ENCODE measurements at places on chromosomes 5 and 9.

- DNase-seq: no peak
Measured at GRCh38 chr9:22622815-22623214, 176.2 kb downstream of the DMRTA1 start.

DNA sequence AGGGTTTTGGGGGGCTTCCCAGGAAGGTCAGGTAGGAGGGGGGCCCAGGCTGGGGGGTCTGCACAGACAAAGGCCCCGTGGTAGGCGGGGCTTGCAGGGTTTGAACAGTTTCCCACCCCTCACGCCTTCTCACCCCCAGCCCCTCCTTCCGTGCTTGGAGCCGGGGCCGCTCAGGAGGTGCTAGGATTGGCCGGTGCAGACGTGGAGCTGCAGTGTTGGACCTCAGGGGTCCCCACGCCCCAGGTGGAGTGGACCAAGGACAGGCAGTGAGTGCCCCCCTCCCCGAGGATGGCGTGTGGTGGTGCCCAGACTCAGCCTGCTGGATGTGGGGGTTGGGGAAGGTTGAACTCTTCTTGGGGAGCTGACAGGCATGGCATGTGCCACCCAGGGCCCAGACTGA, 83.8 kb downstream of the HMCN2 start:
- no peak for DNase-seq

DNA sequence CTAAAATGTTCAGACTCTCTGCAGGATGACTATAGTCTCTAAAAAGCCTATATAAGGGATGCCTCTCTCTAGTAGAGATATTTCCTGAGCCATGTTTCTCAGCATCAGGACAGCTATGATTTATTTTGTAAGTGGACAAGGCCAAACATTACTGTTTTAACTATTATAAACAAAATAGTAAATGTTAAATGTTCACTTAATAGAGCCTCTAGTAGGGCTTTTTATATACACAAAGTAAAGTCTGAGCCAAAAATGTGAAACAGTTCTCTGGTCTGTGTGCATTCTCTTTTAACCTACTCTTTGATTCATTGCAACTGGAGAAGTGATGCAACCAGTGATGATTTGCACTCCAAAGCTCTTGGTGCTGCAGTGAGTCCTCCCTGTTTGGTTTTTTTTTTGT, 220.5 kb downstream of the GDNF start:
- DNase-seq: no peak

DNA sequence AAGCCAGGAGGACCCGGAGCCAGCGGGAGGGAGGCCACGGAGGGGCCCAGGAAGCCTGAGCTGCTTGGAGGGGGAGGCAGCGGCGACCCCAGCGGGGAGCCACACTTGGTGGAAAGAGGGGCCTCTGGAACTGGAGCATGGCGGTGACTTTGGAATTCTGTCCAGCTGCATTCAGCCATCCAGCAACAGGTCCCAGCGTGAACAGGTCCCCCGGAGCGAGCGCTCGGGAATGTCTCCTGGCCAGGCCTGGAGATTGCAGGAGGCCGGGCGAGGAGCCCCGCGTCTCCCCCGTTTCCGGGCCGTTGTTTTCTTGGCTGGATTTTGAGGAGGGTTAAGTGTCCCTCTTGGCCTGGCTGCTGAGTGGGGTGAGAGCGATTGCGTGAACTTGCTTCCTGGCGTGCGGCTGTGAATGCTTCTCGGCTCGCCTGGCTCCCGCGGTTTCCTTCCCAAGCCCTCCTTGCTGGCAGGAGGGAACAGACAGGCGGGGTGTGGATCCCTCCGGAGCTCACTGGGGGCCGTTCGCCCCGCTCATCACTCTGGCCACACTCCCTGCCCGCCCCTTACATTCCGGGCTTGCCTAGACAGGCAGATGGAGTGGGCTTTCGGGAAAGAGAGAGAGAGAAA, 125.3 kb upstream of the IRX4 start:
- DNase-seq: no peak

GRCh38 chr5:66021585-66021984, 95.2 kb downstream of the ERBIN start:
- no peak for DNase-seq
